Activated naive CD8-positive, alpha-beta T cell treated with anti-CD3 and anti-CD28 coated beads for 36 hours (primary cell): ENCODE measurements at places on chromosomes 5 and 9. TPM values are rescaled to one million over a fixed set of nuclear protein-coding genes. Genes with fewer than 3 reads are reported as not detected.

GRCh38 chr9:124810663-124811355 is 33.9 kb downstream of the OLFML2A start:
- H3K4me1 ChIP-seq: no peaks in the 10 kb centered on the region
- H3K27ac ChIP-seq: no peak overlapping the region
- H3K36me3 ChIP-seq: no peaks in the 10 kb centered on the region
- no peak overlapping the region for H3K4me3 ChIP-seq
- no peaks in the 10 kb centered on the region for H3K27me3 ChIP-seq
- DNase-seq: no peak

EGFL7 gene
- 0.94 TPM for total RNA-seq

GRCh38 chr5:151448038-151448985 is 909 bp downstream of the SLC36A1 start:
- peak overlapping the region; percentile 90 for H3K4me3 ChIP-seq
- peaks cover 24% of the 10 kb centered on the region for H3K4me1 ChIP-seq
- H3K27me3 ChIP-seq: peaks cover 16% of the 10 kb centered on the region
- peak overlapping the region; percentile 81 for H3K27ac ChIP-seq
- peak; percentile 9 for DNase-seq

GRCh38 chr5:178699681-178700253 is 30.7 kb downstream of the ZNF354A start:
- H3K4me1 ChIP-seq: no peaks in the 10 kb centered on the region
- H3K27ac ChIP-seq: no peak overlapping the region
- DNase-seq: no peak
- no peak overlapping the region for H3K4me3 ChIP-seq
- no peaks in the 10 kb centered on the region for H3K27me3 ChIP-seq

FSD1L gene
- total RNA-seq: 3.0 TPM

DNA sequence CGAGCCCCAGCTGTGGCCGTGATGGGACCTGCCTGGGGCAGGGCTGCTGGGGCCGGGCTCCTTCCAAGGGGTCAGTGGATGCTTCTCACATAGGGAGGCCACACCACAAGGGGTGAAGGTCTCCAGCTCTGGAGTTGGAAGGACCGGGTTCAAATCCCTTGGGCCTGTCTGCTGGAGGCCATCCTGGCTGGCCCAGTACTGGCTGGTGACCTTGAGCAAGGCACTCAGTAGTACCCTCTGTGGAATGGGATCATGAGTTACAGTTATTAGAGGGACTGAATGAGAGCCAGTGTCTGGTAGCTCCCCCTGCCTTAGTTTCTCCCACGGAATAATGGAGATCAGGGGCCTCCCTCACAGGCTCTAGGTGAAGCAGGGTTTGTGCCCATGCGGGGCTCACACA is 58.3 kb downstream of the LMX1B start:
- DNase-seq: no peak
- peaks cover 5% of the 10 kb centered on the region for H3K4me1 ChIP-seq
- H3K27me3 ChIP-seq: peaks cover 48% of the 10 kb centered on the region
- no peak overlapping the region for H3K4me3 ChIP-seq
- H3K36me3 ChIP-seq: no peaks in the 10 kb centered on the region

DNA sequence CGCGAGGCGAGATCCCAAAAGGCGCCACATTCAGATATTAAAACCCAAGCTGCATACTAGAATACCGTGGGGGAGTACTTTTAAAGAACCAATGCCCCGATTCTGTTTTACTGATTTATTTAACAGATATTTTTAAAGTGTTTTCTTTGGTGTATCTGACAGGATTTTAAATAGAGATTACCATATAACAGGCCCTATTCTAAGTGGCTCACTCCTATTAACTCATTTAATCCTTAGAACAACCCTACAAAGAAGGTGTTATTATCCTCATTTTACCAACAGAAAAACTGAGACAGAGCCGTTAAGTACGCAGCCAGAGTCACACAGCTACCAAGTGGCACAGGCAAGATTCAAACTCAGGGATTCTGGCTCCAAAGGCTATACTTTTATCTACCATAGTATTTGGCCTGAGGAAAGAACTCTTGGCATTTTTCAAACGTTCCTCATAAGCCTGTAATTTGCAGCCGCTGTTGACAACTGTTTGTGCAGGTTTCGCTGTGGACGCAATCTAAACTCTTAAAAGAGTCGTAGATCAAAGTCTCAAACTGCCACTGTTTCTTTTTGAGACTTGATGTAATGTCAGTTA is 550 bp upstream of the TMEM245 start:
- peaks cover 22% of the 10 kb centered on the region for H3K4me1 ChIP-seq
- H3K27me3 ChIP-seq: no peaks in the 10 kb centered on the region
- H3K36me3 ChIP-seq: peaks cover 21% of the 10 kb centered on the region

- H3K36me3 ChIP-seq: no peaks in the 10 kb centered on the region
- no peak for DNase-seq
Measured at GRCh38 chr5:159539678-159540077, 209.4 kb upstream of the IL12B start.

- H3K36me3 ChIP-seq: peaks cover 10% of the 10 kb centered on the region
- no peak for DNase-seq
- peak overlapping the region; percentile 79 for H3K27ac ChIP-seq
- H3K4me3 ChIP-seq: peak overlapping the region; percentile 77
Measured at GRCh38 chr5:10627160-10627701, 63.4 kb downstream of the ANKRD33B start.

CCL28 gene
- 11.9 TPM for total RNA-seq
